Omental fat pad (tissue), 4 donors: ENCODE measurements at places on chromosomes 7 and 10.

DNA sequence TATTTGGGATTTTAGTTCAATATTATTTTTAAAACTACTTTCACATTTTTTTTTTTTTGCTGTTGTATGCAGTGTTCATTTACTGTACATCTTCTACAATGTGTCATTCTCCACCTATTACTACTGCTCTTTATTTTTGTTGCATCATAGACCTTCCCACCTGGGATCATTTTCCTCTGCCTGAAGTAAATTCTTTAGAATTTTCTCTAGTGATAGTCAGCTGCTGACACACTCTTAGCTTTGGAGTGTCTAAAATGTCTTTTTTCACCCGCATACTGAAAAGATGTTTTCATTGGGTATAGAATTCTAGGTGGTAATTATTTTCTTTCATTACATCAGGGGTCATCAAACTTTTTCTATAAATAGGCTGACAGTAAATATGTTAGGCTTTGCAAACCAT, 30.5 kb downstream of the CFAP43 start:
- DNase-seq, result no peak

- DNase-seq, result no peak
These were observed 387.9 kb downstream of the TCERG1L start for GRCh38 chr10:130923596-130923995.

DNA sequence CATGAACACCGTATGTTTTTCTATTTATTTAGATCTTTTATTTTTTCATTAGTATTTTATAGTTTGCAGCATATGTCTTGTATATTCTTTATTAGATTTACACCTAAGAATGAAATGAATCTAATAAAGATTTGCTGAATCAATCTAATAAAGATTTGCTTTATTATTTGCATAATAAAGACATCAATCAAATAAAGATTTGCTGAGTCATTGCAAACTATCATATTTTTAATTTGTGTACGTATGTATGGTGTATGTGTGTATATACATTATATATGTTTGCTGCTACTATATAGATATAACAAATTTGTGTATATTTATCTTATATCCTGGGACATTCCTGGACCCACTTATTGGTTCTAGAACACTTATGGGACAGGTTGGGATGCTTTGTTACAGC, 147.5 kb downstream of the PTN start:
- no peak for DNase-seq

DNA sequence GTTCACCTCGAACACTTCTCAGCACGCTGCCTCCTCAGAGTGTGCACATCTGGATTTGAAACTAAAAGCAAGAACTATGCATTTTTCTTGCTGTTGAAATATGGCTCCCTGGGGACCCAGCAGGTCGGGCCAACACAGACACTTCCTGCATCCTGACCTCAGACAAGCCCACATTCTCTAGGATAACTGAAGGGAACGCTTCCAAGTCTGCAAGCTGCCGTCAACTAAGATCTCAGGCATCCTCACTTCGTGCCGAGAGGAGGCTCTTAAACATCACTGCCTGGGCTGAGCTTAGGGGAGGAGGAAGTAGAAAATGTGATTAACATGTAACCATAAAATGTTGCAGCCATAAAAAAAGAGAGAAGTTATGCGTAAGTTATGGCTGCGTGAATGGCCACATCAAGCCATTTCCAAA, 65.5 kb downstream of the PYROXD2 start:
- DNase-seq, result no peak

- DNase-seq, result no peak
These were observed 70.3 kb downstream of the C10orf143 start for GRCh38 chr10:130040351-130040750.

- DNase-seq, result no peak
These were observed 5.1 kb downstream of the ALOX5 start for GRCh38 chr10:45378914-45379726.

DNA sequence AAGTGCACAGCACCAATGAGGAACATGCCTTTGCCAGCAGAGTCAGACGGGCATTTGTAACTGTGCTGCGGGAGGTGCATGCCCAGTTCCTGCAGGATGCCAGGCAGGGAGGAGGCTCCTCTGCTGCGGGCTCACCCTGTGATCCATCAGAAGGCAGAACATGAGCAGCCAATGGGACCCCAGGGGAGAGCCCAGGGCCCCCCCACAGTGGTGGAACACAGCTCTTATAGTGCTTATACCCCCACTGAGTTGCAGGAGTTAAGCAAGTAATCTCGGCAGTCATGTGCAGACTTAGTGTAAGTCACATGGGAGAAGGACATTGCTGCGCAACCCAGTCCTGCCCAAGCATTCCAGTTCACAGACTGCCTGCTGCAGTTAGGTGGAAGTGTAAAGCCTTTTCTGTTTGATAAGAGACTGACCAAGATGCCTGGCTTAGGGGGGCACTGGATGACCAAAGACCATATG, 120.3 kb upstream of the TMEM106B start:
- no peak for DNase-seq

DNA sequence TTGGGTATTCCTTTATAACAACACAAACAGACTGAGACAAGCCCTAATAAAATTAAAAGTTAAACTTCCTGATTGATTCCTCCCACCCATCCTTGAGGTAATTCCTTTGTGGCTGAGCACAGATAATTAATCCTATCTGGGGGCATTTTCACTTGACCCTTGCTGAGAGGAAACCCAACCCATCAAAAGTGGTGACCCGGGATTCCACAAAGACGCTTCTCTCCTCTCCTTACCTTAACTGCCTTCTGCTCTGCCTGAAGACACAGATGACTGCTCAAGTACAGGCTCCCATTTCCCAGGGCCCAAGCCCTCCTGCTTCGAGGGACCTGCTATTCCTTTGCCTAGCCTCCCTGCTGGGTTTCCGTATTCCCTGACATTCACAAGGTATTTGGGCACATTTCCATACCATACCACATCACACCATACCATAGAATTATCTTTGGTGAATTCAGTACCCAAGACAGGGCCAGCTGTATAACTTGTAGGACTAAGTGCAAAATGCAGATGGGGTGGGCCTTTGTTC, 9.8 kb upstream of the MAPK8 start:
- DNase-seq, result no peak

DNA sequence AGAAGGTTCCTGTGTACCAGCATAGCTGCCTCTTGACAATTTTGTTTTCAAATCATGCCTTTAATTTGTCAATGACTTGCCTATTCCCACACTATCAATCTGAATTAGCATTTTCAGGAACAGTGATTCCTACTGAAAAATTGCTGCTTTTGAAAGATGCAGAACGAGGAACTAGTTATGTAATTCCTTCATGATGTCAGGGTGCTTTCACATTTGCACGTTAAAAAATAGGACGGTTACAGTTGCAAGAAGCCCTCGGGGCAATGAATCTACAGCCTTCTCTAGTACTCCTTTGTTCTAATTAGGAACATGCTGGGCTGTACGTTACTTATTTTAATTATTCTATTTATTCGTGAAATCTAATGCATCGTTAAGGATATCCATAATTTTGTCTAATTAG, 253.9 kb downstream of the OTUD1 start:
- no peak for DNase-seq

- no peak for DNase-seq
These were observed 27.0 kb downstream of the HSPA12A start for GRCh38 chr10:116715341-116715740.

GRCh38 chr7:18212758-18213157, 185.1 kb upstream of the PRPS1L1 start:
- DNase-seq, result no peak

GRCh38 chr7:45897042-45897690, 8.9 kb downstream of the IGFBP1 start:
- no peak for DNase-seq

DNA sequence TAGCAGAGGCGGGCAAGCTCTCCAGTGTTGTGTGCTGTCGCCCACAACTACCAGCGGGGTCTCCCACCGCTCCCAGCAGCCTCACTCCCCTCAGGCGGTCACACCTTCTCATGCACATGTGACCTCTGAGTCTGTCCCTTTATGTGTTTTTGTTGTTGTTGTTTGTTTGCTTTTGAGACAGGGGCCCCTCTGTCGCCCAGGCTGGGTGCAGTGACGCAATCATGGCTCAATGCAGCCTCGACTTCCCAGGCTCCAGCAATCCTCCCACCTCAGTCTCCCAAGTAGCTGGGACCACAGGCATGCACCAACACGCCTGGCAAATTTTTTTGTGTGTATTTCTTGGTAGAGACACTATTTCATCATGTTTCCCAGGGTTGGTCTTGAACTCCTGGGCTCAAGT, 1.5 kb downstream of the CPSF4 start:
- no peak for DNase-seq

- DNase-seq, result no peak
These were observed 37.0 kb downstream of the PFKP start for GRCh38 chr10:3104251-3104918.

- DNase-seq, result no peak
These were observed 17.9 kb upstream of the GDF10 start for GRCh38 chr10:47282005-47282656.

- no peak for DNase-seq
These were observed 135.3 kb upstream of the ITGB1 start for GRCh38 chr10:33093362-33093761.

DNA sequence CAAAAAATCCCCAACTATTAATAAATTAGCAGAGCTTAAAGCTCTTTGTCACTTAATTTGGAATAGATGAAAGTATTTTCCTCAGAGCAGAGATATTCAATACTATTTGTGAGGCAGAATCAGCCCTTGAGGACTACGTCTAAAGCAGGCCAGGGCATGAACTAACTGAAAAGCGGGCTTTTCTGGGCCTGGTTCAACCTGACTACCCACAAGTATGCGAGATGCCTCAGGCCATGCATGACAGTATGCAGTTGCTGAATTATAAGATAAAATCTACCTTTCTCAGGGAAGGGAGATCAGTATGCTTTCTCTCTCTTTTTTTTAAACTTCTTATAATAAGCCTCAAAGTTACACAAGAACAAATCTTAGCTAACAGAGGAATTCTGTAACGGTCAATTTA, 20.1 kb downstream of the TMEM168 start:
- DNase-seq, result no peak

DNA sequence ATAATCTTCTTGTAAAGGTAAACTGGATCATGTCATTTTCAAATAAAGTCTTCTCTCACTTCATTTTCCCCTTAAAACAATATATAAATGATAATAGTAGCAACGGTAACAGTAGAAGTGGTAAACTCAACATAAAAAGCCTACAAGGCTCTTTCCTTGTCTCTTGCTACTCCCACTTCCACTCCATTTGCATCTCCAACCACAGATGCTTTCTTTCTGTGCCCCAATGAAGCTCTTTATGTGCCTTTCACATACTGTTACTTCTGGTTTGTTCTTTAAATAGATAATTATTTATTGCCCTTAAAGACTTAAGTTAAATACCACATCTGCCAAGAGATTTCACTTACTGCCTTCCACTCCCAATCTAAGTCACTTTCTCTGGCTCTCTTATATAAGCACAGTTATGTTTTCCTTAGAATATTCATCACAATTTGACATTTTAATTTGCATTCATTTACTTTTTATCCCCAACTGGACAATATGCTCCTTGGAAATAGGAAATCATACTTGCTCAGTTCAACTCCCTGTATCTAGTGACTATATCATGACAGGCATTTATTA, 149.9 kb downstream of the CRPPA start:
- DNase-seq, result no peak

DNA sequence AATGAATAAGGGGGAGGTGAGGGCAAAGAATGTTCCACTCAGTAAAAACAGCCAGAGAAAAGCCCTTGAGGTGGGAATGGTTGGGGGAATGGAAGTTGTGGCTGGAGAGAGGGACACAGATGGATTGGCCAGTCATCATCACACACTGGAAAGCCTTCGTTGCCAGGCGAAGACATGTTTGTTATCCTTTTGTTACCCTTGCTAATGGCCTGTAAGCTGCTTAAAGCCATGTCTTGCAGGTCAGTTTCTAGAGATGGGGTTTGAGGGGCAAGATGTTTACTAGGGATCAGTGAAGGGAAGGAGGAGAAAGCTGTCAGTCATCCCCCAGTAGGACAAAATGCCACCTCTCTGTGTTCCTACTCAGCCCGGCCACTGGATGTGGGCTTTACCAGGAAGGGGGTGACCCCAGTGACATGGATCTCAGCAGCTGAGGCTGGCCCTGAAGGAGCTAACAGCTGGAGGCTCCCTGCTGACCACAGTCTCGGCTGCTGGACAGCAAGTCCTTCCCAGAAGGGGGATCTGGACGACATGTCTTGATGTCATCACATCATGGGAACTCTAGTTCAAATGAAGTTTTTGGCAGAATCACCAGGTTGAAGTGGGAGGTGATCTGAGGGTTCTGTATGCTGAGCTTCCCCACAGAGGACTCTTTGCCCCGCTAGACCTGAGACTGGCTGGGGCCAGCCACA, 66.2 kb downstream of the TBXAS1 start:
- DNase-seq, result no peak

DNA sequence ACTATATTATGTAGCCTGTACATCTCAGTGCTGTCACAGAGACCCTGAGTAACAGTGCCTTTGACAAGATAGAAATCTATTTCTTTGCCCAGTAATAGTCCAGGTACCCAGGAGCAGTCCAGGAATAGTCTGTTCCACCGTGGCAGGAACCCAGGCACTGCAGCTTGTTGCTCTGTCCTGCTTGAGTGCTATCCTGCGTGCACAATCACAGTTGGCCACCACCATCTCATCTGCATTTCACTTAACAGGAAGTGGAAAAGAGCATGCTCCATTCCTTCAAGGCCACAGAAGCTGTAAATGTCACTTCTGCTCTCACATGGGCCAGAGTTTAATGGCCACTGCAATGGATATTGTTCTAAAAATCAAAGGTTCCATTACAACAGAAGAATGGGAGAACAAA, 61.5 kb upstream of the PRR15 start:
- no peak for DNase-seq

DNA sequence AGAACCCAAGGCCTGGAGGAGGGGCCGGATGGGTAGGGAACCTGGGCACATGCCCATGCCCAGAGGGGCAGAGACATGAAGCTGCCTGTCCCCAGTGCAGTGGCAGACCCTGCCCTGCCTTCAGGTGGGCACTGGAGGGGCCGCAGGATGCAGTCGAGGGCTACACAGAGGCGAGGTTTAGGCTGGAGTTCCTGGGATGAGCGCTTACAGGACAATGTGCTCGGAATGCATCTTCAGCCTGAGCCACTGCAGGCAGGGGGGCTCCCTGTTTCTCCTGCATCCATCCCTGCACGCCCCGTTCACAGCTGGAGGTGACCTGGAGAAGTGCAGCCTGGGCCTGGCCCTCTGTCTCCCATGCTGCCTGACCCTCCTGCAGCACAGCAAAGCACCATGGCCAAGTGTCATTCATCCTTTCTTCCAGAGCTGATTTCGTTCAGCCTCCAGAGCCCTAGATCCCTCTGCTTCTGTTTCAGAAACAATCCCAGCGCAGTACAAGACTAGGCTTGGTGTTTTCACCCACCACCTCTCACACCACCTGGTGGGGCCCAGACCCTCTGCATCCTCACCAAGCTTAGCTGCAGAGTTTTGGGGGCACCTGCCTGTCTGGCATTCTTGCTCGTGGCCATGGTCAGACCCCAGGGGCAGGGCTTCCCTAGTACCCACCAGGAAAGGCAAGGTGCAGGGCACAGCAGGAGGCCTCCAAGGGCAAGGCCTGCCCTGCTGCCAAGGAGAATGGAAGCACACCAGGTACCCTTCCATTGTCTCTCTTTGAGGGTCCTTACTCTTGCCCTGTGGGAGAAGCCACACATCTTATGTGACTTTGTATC, 311.9 kb downstream of the TCERG1L start:
- DNase-seq, result no peak
